ENCODE measurements at places on chromosomes 13 and 19.

GRCh38 chr19:49786376-49786820 is 19.6 kb downstream of the AP2A1 start:
- DNase-seq, result no peak

DNA sequence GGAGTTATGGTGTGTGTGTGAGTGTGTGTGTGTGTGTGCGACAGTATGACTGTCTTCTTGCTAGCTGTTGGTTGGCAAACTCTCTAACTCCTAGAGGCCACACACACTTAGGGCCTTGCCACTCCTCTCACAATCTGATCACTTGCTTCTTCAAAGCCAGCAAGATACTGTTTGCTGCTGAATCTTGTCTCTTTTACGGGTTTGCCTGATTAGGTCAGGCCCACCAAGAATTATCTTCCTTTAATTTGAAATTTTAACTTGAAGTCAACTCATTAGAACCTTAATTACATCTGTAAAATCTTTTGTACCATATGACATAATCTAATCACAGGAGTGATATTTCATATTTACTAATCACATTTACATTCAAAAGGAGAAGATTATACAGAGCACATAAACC is 359.2 kb upstream of the SGCG start:
- DNase-seq, result no peak

- DNase-seq, result no peak
Measured at GRCh38 chr19:18109341-18109732, 11.8 kb downstream of the MAST3 start.

DNA sequence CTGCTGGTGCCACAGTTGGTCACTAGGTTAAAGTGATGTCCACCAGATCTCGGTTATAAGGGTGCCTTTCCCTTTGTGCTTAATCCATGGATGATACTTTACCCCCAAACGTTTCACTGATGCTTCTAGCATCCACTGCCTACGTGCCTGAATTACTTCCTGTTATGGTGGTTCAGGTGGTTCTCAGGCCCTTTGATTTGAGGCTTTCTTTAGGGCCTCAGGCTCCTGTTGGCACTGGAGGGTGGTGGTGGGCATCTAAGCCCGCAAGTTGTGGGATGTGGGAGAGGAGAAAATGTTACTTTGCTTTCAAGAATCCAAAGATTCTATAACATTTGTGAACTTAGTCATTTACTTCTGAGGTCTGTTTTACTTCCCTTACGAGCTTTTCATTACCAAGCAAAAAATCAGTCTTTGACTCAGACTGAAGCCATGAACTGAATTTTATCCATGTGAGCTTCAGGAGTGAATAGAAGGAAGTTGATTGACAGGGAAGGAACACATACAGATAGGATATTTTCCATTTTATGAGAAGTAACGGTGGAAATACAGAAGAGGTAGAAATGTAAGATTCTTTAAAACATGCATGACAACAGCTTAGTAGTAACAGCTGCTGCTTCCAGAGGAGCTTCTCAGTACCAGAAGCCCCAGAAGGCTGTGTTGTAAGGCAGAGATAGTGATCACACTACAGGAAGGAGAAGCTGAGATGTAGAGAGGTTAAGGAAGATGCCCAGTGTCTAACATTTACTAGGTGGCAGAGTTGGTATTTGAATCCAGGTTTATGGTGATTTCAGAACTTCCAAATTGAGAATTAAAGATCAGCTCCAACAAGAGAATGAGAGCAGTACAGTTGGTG is 65.0 kb downstream of the ARHGEF7 start:
- no peak for DNase-seq

DNA sequence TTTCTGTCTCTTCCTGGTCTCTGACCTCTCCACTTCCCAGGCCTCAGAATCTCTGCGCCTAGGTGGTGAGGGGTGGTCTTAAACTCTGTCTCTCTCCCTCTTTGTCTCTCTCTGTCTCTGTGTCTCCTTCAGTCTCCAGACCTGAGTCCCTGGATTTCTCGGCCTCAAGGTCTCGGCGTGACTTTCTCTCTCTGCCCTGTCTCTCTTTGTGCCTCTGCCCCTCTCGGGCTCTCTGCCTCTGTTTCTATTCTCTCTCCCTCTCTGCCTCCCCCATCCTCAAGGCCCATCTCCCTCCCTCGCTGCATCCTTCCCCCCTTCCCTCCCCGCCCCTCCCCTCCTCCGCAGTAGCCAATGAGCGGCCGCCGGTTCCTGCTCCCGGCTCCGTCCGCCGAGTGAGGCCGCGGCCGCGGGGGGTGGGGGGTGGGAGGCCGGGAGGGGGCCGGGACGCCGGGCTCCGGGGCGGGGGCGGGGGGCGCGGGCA is at the start of gene CACNG7:
Gene CACNG7, plus strand, starts transcription at position 344 of the 481 bp plus-strand sequence. CDS start 3,554 bp downstream, outside the sequence.
- no peak for DNase-seq

DNA sequence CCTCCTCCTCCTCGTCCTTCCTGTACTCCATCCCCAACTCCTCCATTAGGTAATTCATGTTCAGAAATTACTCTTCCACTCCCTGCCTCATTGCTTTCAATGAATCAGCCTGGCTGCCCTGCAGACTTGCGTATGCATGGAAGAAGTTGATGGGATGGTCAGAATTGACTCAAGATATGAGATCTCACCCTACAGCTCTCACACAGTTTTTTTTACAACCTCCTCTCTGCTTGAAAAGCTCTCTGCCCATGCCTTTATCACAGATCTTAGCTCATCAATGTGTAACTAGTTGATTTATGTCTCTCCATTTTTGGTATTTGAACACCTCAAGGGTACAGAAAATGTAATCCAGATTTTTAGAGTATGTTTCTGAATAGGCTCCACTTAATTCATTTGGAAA is 506.9 kb downstream of the TBC1D4 start:
- no peak for DNase-seq

GRCh38 chr13:48043789-48044503 is 6.4 kb downstream of the NUDT15 start:
- no peak for DNase-seq

DNA sequence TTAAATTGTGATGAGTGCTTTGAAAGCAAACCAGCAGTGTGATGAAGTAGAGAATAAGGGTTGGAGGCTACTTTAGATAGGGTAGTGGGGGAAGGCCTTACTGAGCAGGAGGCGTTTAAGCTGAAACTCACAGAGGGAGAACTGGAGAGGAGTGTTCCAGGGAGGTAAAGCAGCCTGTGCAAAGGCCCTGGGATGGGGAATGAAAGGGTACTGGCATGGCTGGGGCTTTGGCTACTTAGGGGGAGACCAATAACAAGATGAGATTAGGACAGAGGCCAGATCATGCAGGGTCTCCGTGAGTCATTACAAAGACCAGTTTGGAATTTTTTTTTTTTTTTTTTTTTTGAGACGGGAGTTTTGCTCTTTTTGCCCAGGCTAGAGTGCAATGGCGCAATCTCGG is 1.1 kb downstream of the PPP5C start:
- DNase-seq, result no peak

- DNase-seq, result peak; percentile 1
Measured at GRCh38 chr13:90867336-90867683, 480.2 kb upstream of the MIR17HG start.
